Neural crest cell (in vitro differentiated cells): ENCODE measurements at places on chromosomes 3 and 15.
A peak's percentile ranks its signal among the peaks of the same experiment; 100 is the strongest.

- no peak for DNase-seq
Observed at GRCh38 chr3:142724682-142725356, 985 bp downstream of the TRPC1 start.

DNA sequence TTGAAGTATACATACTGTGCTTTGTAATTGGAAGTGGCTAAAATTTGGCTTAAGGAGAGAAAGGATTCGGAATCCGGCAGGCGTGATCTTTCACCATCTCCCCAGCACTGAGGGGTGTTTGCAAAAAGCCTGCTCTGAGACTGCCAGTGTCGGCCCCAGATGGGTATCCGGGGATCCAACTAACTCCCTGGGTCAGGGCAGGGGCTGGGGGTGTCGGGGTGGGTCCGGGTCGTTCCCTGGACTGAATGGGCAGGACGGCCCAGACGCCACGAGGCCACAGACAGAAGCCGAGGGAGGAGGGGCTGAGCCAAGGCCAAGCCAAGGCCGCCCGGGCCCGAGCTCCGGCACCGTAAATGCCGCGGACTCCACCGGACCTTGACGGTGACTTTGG, 349 bp downstream of the PPIB start:
- no peak for DNase-seq

GRCh38 chr3:127043041-127043641, 60.2 kb downstream of the PLXNA1 start:
- no peak for DNase-seq

GRCh38 chr3:124118397-124118796, 126.5 kb upstream of the ROPN1 start:
- DNase-seq, result no peak

- no peak for DNase-seq
Observed at GRCh38 chr3:54303517-54304375, 181.4 kb downstream of the CACNA2D3 start.

DNA sequence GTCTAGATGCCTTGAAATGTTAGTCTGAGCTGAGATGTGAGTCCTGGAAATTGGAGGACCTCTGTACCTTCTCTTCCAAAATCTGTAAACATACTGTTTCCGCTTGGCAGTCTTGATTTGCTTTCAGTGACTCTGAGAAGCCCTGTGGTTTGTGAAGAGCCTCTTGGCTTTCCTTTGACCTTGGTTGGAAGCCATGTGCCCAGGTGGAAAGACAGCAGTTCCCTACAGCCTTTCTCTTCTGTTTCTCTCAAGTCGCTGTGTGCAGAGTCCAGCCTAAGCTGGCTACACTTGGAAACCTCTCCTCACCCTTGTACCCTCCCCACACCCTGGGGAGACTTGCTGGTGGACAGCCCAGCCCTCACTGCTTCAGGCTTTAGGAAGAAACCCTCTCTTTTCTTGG, 129.8 kb upstream of the CTDSPL start:
- no peak for DNase-seq

DNA sequence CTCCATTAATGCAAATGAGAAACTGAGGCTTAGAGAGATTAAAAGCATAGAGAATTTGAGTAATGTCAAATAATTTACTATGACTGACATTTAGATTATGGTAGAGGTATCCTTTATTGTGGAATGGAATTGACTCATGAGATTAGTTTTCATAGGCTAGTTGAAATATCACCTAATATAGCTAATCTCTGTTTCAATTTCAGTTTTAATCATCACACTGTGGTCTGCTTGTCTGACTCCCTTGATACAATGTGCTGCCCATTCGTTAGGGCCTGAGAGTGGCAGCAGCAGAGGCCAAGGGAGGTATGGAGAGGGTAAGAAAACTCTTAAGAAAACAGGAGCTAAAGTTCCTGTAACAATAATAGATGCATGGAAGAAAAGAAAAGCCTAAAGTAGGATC, 13.2 kb upstream of the ZBTB20 start:
- no peak for DNase-seq

GRCh38 chr3:121995161-121996137, 26.6 kb downstream of the ILDR1 start:
- peak; percentile 4 for DNase-seq

DNA sequence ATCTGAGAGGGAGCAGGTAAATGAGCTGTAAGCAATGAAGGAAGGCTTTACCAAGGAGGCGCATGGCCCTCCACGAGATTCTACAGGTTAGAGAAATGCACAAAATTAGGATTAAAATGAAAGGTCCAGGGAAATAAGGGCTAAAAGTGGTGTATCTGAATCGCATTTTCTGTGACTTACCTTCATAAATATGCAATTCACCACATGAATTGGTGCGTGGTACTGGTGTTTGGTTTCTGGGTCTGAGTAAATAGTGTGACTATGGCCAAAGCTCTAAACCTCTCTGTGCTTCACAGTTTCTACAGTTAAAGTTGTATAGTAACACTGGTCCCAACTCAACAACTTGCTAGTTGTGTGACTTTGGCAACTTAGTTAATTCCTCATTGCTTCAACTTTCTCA, 8.1 kb downstream of the ARPP21 start:
- DNase-seq, result no peak

GRCh38 chr3:56899078-56899477, 97.3 kb upstream of the ARHGEF3 start:
- no peak for DNase-seq

GRCh38 chr15:70491641-70492040, 271.7 kb downstream of the UACA start:
- no peak for DNase-seq

- no peak for DNase-seq
Observed at GRCh38 chr15:54582863-54583643, 604.8 kb downstream of the UNC13C start.

DNA sequence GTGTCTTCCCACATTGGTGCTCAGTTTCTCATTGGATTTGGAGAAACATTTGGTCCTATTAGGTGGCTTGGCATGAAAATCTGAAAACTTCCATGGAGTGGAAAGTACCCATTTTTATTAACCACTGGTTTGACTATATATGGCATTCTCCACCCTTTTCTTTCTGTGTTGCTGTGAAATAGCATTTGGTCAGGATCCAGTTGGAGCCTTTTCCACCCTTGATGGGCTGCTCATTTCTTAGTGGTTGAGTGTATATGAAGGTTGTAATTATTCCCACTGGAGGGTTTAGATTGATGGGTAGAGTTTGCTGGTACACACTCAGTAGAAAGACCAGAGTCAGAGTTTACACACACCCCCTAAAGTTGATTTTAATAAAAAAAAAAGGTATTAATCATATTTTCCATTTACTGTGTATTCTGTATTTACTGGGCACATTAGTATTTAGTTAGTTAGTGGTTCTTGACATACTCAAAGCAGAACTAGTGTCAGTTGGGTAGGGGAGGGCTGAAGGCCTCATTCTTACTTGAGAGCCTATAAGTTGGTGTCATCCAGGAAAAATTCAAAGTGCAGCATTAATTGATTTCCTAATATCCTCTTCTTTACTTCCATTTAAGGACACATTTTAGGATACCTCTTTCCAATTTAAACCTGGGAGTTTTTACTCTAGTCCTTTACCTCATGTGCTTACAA, 69.5 kb downstream of the FLNB start:
- no peak for DNase-seq

GRCh38 chr3:72660270-72661114, 187.8 kb downstream of the SHQ1 start:
- no peak for DNase-seq

DNA sequence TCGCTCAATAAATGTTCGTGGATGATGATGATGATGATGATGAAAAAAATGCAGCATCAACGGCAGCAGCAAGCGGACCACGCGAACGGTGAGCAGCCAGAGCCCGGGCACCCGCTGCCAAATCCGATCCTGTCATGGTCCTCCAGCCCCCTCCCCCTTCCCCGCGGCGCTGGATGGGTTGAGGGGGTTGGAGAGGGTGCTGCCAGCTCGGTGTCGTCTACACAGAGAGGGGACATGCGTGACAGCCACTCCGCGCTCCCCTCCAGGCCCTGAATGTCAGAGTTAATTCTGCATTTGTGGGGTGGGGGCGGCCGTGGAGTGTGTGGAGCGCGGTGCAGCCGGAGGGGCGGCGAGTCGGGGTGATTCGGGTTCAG, 722 bp downstream of the CACNA1D start:
- no peak for DNase-seq

DNA sequence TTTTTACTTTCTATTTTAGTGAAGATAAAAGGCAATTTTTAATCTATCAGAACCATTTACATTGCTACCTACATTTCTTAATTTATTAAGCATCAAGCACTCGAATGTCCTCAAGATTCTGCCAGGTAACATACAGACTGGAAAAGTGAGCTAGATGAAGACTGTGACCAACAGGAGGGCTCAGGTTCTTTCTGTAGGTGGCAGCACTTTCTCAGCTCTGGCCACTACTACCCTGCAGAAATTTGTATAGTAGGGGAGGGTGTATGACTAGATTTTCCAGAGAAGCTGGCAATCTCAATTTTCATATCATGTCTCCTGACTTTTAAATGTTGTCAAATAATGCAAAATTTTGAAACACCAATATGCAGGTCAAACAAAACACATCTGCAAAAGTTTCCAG, 165.0 kb upstream of the SUCLG2 start:
- DNase-seq, result no peak

DNA sequence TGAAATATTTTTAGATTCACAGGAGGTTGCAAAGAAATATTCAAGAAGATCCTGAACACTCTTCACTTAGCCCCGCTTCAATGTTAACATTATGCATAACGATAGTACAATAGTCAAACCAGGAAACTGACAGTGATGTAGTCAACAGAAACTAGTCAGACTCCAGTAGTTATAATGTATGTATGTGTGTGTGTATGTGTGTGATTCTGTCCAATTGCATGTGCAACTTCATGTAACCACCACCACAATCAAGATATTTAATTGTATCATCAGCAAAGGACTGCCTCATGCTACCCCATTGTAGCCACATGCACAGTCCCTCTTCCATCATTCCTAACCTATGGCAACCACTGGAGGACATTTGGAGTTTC, 77.9 kb downstream of the APBA2 start:
- DNase-seq, result no peak

DNA sequence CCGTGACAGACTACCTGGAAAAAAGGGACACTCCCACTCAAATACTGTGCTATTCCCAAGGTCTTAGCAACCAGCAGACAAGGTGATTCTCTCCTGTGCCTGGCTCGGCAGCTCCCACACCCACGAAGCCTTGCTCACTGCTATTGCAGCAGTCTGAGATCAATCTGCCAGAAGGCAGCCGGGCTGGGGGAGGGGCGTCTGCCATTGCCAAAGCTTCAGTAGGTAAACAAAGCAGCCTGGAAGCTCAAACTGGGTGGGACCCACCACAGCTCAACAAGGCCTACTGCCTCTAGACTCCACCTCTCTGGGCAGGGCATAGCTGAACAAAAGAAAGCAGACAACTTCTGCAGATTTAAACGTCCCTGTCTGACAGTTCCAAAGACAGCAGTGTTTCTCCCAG, 128.4 kb upstream of the SETMAR start:
- DNase-seq, result no peak

DNA sequence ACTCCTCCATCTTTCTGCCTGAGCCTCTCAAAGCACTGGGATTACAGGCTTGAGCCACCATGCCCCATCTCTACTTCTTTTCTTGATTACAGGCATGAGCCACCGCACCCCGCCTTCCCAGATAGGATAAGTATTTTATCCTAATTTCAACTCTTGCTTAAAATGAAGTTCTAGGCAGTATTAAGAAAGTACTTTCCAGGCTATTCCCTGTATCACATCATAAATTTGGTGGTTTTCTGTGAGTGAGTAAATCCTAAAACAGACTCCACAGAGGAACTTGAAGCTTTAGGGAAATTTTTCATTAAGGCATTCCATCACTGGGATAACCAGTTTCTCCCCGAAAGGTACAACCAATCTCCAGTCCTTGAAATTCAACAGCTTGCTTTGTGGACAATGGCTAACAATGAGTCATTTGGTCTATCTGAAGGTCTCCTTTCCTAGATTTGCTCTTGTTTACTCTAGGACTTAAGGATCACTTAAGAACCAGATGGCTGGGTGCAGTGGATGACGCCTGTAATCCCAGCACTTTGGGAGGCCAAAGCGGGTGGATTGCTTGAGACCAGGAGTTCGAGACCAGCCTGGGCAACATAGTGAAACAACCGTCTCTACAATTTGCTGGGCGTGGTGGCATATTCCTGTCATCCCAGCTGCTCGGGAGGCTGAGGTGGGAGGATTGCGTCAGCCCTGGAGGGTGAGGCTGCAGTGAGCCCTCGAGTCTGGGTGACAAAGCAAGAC, 49.7 kb upstream of the SKIL start:
- DNase-seq, result no peak

DNA sequence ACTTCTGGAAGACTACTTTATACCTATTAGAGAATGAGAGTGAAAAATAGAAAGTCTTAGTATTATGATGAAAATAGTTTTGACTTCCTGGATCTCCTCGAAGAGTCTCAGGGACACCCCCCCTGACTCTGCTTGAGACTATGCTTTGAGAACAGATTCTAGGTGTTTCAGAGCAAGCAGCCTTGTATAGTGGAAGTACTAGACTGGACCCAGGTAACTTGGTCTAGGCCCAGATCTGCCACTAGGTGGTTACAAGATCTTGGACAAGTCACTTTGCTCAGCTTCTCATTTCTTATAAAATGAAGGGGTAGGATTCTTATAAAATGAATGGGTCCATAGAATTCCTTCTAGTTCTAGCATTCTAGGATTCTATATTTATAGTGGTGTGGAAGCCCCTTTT, 9.1 kb downstream of the ABHD5 start:
- no peak for DNase-seq

GRCh38 chr3:42216931-42217333, 49.1 kb downstream of the CCK start:
- no peak for DNase-seq
